ENCODE measurements at places on chromosomes 4 and X. TPM values are rescaled to one million over a fixed set of nuclear protein-coding genes. Genes with fewer than 3 reads are reported as not detected.

DNA sequence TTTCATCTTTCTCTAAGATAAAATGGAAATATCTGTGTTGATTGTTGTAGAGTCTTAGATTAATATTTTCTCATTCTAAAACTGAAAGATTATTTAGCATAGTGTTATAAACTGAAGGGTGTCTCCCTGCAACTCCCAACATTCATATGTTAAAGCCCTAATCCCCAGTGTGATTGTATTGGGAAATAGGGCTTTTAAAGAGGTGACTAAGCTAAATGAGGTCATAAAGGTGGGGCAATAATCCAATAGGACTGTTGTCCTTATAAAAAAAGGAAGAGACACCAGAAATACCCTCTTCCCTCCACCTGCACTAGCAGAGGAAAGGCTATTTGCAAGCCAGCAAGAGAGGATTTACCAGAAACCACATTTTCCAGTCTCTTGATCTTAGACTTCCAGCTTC, 1626.4 kb downstream of the C4orf33 start:
- DNase-seq, result no peak

DNA sequence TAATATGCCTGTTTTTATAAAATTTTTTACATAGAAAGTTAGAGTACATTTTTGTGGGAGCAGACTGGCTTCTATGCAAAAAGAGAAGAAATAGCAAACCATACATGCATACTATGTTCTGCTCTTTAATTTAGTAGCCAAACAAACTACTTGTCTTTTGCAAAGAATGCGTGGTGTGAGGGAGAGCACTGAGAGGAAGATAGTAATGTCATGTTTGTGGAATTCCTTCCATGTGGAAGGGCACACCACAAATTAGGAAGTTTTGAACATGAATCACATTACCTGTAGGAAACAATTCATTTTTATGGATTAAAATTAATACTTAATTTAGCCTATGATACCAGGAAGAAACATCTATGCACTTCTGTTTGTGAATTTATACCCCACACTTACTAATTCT, 1529.1 kb upstream of the ADGRL3 start:
- DNase-seq, result no peak

Gene PI4K2B
- total RNA-seq, result 19.3 TPM

DNA sequence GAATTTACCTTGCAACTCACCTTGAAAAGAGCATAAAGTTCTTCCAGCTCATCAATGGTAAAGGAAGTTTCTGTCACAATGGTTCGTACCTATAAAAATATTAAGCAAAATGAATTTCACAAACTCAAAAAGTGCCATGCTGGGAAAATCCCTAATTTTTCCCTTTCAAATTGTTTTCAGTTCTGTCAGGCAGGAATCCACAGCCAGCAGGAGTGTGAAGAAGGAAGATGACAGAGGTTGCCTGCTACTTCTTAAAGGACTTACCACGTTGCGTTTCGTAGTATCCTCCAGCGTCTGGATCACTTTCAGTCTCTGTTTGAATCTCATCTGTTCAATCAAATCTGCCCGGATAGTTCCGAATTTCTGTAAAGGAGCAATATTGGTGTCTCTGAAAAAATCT, 70.3 kb upstream of the UCP1 start:
- DNase-seq, result no peak

DNA sequence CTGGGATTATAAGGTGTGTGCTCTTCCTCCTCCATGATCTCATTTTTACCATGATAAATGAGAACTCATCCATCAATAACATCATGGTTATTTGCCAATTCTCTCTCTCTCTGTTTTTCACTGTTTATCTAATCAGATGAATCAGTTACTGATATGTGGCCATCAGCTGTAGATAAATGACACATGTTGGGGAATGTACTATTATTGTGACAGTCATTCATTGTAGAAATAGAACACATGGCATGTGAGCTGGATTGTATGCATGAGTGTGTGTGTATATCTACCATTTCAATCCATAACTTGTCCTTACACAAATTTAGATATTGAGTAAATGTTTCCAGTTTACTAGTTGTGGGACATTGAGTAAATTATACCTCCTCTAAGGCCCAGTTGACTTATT, 53.0 kb downstream of the OSTC start:
- DNase-seq, result no peak

DNA sequence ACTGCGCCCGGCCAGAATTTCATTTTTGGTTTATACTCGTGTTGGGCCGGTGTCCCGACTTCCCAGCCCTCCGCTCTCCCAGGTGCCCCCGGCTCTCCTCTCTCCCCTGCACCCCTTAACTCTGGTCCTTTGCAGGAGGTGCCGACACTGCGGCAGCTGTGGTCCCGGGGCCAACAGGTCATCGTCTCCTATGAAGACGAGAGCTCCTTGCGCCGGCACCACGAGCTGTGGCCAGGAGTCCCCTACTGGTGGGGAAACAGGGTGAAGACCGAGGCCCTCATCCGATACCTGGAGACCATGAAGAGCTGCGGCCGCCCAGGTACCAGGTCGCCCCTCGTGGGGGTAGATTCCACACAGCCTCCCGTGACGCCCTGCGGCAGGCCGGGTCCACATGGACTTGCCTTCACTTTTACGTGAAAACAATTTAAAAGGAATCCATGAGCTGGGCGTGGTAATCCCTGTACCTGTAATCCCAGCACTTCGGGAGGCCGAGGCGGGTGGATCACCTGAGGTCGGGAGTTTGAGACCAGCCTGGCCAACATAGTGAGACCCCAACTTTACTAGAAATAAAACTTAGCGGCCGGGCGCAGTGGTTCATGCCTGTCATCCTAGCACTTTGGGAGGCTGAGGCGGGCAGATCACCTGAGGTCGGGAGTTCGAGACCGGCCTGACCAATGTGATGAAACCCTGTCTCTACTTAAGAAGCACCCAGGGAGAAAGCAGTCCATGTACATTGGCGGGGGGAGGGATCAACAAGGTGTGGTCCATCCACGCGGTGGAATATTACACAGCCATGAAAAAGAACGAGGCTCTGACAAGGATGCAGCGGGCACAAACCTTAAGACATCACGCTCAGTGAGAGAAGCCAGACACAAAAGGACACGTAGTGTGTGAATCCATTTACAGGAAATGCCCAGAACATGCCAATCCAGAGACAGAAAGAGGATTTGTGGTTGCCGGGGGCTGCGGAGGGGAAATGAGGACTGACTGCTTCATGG, 12.0 kb downstream of the PLCXD1 start:
- DNase-seq, result no peak

Gene GAGE12E
- not detected for total RNA-seq

Gene TMEM47
- 0.10 TPM for total RNA-seq

Gene SATL1
- not detected for total RNA-seq

DNA sequence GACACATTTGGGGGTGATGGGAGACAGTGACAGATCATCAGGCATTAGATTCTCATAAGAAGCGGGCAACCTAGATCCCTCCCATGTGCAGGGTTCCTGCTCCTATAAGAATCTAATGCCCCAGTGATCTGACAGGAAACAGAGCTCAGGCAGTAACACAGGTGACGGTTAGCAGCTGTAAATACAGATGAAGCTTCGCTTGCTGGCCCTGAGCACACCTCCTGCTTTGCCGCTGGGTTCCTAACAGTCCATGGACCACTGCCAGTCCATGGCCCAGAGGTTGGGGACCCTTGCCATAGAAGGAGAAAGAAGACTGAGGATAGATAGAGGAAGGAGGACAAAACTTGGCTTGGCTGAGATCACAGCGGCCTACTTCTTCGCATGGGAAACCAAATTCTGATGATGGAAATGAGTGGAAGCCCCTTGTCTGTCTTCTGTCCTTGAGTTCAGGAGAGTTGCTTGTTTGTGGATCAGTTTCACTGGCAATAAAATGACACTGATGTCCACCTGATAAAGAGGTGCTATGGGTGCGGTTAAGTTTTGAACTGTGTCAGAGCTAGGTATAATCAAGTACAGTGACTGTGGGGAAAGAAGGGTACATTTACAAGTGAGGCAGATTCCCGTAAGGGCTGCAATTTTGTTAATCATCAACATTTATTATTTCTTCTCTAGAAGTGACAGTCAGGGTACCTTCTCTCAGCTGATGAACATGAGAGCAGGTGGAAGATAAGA, 1.7 kb upstream of the TIFA start:
- no peak for DNase-seq

Gene HERC6
- total RNA-seq, result 4.9 TPM

DNA sequence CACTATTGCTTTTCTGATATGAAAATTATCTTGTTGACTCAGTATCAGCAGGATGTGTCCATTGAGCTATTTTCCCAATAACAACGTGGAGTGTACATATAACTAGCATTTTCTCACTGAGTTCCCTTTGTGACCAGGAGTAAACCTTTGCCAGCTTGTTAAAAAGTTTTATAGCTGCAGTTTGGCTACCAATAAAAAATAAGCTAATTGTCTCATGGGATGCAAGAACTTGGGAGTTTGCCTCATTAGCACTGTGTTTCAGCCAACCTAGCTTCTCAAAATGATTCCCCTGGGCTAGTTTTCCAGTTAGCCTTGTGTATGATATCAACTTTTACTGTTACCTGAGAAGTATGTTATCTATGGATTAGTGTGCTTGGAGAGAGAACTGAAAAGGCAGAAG, 24.9 kb upstream of the ANXA5 start:
- DNase-seq, result no peak

DNA sequence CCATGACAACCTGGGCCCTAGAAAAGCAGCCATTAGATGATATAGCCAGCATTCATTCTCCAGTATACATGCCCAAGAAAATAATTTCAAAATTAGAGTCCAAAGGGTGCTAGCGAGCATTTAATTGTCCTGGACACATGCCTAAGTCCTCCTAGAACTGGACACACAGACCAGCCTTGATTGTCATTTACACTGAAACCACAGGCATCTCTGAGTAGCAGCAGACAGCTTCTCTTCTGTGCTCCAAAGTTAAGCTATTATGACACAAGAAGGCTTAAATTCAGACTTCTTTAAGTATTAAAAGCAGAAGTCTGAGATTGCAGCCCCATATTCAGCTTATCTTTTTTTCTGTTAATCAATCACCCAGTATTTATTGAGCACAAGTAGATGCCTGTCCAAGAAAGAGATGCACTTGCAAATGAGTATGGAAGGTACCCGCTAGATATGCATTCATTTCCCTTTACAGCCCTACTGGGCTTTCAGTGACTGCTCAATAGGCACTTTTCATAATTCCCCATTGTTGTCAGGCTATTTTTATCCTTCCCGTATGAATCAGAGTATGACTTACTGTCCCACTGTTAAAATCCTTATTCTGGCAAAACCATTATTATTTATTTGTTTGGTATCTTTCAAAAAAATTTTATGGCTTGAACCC, 374.1 kb downstream of the FBXW7 start:
- DNase-seq, result no peak

DNA sequence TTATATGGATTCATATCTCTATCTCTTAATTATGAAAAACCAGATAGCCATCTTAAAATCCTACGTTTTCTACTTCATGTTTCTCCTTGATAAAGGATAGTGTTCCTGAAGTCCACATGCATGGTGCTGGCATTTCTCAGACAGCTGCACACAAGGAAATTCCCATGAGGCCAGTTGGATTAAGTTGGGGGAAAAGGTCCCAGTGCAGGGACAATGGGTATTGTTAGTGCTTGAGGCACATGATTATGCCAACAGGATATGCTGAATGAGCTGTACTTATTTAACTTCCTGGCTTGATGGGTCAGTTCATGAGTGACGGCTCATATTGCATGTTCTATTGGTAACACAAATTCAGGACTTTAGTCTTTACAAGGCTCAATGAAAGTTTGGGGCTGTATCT, 913.9 kb upstream of the NDST4 start:
- DNase-seq, result no peak
